ENCODE measurements at places on chromosomes 7 and 10. TPM values are rescaled to one million over a fixed set of nuclear protein-coding genes. Genes with fewer than 3 reads are reported as not detected.

GRCh38 chr10:71005337-71006305 is 117.3 kb upstream of the PCBD1 start:
- DNase-seq = no peak

GRCh38 chr10:10807106-10807505 is 210.6 kb upstream of the CELF2 start:
- DNase-seq = no peak

- no peak for DNase-seq
Measured at GRCh38 chr10:50211670-50212069, 39.6 kb downstream of the ASAH2 start.

GRCh38 chr10:121828045-121828444 is 99.8 kb downstream of the ATE1 start:
- no peak for DNase-seq

The ERVW-1 gene
- total RNA-seq = not detected
